MV-4-11 (cell line): ENCODE measurements at places on chromosomes 12 and 14.

DNA sequence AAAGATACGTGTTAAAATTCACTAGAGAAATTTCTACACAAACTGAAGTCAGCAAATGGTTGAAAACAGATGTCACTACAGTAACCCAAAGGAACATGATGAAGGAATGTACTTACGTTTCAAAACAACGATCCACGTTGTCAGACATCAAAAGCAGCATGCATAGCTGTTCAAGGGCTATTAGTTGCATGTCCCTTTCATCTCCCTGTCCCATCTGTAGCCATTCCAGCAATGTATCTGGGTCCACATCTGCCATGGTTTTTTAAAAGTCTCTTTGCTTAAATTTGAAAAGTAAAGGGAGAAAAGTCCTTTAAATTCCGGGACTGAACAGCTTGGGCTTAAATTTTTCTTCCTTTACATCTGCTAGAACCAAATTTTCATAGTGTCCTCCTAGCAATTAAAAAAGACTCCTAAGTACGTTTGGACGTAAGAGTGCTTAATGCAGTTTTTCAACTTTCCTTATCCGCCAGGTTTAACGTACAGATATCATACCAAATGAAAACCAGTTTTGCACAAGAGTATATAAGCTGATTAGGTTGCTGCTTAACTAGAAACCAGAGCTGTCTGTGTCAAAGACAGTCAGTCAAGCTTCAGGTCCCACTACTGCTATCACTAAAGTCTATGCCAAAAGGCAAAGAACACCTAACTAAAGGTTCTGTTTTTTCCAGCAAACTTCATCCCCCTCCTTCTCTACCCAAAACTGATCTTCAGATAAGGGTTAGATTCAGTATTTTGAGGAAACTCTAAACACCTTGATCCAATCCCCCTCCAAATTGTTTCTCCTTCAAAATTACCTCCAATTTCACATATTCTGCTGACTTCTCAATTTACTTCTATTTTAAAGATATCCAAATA, 1.7 kb downstream of the HECTD1 start:
- DNase-seq: no peak

DNA sequence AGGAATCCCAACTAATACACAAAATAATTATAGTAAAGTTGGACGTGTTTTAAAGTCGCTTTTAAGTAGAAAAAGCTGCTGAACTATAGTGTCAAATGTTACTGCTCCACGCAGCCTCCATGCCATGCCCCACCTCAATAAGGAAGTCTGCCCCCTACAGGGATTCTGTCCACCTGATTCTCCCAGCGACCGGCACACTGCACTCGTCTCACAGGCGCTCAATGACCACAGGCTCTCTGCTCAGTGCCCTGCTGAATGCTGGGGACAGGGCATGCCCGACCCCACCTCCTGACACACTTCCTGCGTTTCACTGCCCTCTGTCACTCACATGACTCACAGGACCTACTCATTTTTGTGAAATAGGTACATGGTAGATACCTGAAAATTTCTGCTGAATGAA, 48.9 kb downstream of the BDKRB1 start:
- no peak for DNase-seq

DNA sequence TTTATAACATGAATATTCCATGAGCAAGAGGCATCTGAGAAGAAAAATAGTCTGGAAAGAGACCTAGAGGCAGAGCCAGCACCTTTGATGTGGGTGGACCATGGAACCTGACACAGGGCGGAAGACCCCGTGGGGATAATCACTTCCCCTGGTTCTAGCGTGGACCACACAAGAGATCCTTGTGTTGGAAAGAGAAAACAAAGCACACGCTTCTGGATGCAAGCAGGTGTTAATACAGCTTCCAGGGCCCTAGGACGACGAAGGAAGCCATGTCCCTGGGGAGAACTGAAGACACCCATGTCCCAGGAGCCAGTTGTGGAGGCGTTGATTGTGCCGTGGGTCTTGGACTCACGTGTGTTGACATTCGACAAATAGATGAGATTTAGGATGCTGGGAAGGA, 102.9 kb downstream of the ADGRD1 start:
- DNase-seq: no peak

GRCh38 chr12:113407931-113408600, 4.4 kb upstream of the SDS start:
- peak; percentile 35 for DNase-seq

GRCh38 chr12:130286741-130287440, 50.8 kb upstream of the PIWIL1 start:
- no peak for DNase-seq

GRCh38 chr12:8584004-8584403, 28.7 kb downstream of the AICDA start:
- peak; percentile 14 for DNase-seq

DNA sequence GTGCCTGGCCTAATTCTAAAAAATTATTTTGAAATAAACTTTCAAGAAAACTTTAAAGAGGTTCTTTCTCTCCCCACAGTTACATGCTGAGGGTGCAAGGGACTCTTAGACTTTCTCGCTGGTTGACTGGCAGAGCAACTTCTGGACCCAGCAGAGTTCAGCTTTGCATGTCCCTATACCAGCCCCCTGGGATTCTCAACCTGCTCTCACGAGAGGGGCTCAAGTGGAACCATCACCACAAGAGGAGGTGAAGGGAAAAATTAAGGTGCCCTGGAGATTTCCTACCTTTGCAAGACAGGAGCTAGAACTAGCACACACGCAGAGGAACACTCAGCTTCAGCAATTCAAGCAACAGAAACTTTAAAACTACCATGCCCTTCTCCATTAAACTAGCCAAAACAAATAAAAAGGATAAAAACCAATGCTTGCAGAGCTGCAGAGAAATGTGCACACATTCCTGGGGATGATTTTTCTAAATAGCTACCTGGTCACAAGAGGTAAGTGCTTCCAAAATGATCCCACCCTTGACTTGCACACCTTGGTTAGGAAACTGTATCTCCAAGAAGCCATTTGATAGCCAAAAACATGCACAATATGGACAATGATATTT, 2.5 kb downstream of the HVCN1 start:
- DNase-seq: no peak

DNA sequence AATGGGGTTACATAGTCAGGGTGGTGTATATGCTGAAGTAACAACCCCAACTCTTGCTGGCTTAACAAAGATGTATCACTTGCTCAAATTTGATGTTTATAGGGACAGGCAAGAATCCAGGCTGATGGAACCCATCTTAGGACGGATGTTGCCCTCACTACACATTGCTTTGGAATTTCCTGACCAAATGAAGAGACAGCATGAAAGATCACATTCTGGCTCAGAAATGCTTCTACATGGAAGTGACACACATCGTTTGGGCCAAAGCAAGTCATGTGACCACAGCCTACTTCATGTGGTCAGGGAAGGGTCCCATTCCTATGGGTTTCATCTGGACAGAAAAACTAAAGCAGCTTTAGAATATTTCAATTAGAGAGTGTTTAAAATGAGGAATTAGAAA, 345.8 kb downstream of the TMEM132D start:
- DNase-seq: no peak

DNA sequence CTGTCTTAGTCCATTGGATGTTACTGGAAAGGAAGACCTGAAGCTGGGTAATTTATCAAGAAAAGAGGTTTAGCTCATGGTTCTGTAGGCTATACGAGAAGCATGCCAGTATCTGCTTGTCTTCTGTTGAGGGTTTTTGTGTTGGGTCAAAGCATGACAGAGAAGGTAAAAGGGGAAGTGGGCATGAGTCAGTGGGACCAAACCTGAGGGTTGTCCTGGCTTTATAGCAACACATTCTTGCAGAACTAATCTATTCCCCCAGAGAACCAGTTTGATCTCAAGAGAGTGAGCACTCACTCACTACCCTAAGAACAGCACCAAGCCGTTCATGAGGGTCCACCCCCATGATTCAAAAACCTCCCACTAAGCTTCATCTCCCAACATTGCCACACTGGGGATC, 19.0 kb upstream of the KRAS start:
- DNase-seq: peak; percentile 78

DNA sequence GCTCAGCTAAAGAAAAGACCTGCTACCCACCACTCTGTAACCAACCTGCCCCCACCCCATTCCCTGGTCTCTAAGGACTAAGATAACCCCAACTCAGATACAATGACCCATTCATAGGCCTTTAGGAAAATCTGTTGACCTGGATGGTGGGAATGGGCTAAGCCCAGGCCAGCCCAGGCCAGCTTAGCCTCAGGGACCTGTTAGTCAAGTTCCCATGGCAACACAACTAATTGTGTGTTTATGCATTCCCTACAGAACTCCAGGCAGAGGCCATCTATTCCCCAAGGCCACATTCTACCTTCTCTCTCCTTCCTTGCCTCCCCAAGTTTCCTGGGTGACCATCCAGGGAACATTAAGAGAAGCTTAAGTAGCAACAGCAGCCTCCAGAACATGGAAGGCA, 16.1 kb upstream of the KRT8 start:
- DNase-seq: no peak

GRCh38 chr14:101559624-101560533, 1.4 kb upstream of the DIO3 start:
- no peak for DNase-seq

DNA sequence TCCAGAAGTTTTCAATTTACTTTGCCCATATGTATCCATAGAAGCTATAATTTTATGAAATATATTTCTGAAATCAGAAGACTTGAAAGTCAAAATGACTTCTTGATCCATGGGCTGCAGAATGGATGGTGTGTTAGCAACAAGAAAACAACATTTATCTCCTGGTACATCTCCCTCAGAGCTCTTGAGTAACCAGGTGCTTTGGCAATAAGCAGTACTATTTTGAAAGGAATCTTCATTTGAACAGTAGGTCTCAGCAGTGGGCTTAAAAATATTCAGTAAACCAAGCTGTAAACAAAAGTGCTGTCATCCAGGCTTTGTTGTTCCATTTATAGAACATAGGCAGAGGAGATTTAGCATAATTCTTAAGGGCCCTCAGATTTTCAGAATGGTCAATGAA, 100.4 kb downstream of the SLC38A1 start:
- no peak for DNase-seq

DNA sequence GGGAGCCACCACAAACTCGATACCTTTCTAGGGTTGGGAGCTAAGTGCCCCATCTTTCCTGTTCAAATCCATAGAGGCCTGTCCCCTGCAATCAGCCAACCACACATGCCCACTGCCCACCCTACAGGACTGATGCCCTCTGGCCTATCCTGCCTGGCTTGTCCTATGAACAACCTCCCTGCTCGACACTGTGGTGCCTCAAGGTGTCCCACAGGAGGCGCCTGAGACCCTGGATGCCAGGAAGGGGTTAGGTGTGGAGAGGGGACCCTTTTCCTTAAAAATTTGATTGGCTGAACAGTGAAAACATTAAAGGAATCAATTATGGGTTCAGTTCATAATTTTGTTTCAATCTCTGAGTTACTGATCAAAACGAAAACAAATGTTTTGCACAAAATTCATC, 97.3 kb upstream of the FZD10 start:
- DNase-seq: no peak

DNA sequence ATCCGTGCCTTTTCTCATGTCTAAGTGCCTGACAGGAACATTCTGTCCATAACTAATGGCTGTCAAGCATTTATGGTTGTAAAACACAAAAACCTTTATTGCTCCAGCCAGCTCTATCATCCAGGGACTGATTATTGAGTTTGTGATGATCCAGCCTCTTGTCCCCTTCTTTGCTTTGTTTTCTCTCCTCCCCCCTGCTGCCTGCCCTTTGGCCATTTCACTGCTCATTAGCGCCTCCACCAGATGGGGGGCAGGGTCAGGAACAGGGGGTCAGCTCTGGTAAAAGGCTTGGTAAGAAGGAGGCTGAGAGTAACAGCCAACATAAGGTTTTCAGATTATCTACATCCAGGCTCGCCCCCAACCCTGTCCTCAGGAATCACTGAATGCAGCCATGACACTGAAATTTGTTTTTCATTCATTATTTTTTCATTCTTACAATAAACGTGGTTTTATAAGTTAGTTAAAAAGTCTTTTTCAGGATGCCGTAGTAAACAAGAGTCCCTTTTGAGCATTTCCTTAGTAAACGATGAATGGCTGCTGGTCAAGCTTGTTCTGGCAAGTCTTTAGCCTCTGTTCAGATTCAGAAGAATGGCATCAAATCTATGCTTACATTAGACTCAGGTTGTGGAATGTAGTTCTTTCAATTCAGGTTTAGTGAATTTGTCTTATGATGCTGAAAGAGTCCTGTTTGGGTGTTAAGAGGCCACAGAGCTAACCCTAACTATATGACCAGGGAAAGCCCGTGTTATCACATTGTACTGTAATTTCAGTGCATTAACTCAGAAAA, 21.7 kb downstream of the HMGA2 start:
- DNase-seq: no peak

DNA sequence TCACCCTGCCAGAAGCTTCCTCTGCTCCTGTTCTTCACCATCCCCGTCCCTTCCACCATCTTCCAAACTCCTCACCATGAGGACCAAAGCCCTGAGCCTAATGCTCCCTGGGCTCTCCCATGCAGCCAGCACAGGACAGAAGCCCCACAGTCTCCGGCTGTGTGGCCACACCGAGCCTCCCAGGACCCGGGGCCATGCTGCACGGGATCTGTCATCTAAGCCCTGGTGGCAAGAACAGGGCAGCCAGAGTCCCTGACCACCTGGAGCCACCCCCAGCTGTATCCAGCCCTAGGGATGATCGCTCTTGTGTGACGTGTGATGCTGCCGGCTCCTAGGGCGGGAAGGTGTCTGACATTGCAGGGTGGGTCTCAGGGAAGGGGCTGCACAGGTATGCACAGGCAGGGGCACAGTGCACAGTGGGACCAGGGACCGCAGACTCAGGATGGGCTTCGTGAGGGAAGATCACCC, 8.1 kb downstream of the TMEM179 start:
- no peak for DNase-seq

- peak; percentile 88 for DNase-seq
Observed at GRCh38 chr12:4472046-4472445, 26.4 kb upstream of the FGF6 start.

DNA sequence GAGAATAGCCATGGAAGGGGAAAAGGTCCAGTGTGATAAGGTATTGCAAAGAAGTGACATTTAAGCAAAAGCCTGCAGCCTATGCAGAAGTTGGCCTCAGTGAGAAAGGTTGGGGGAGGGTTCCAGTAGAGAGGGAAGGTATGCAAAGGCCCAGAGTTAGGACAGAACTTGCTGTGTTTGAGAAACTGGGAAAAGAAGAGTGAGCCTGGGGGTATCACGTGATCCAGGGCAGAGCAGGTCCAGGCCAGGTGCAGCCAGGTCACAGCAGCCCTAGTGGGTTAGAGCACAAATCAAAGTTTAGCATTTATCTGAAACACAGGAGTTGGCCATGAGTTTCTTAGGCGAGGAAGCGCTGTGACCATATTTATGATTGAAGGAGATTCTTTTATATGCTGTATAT, 1.6 kb downstream of the SERPINA5 start:
- no peak for DNase-seq

DNA sequence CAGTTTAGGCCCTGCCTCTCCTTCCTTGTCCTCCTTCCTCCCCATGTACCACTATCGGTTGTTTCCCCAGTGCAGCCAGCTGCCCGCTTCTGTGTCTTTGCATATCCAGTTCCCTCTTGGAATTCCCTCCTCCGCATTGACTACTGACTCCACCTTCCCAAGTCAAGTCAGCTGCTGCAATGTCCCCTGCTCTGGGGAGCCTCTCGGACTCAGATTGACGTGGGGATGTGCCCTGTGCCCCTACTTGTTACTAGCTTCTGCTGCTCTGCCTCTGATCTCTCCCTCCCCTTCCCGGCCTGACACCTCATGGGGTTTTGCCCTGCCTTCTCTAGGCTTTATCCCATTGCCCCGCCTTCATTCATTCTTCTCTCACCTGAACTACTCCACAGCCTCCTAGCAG, 2.1 kb upstream of the CD9 start:
- no peak for DNase-seq
